ENCODE measurements at places on chromosomes 12 and 14. TPM values are rescaled to one million over a fixed set of nuclear protein-coding genes. Genes with fewer than 3 reads are reported as not detected.
A peak's percentile ranks its signal among the peaks of the same experiment; 100 is the strongest.

GRCh38 chr12:5201554-5202218 lies 158.0 kb downstream of the KCNA5 start:
- no peaks in the 10 kb centered on the region for H3K4me1 ChIP-seq
- H3K36me3 ChIP-seq = no peaks in the 10 kb centered on the region

- no peaks in the 10 kb centered on the region for H3K4me1 ChIP-seq
- H3K27me3 ChIP-seq = no peaks in the 10 kb centered on the region
- H3K36me3 ChIP-seq = peaks cover 45% of the 10 kb centered on the region
Measured at GRCh38 chr14:91980157-91980556, 32.7 kb upstream of the FBLN5 start.

DNA sequence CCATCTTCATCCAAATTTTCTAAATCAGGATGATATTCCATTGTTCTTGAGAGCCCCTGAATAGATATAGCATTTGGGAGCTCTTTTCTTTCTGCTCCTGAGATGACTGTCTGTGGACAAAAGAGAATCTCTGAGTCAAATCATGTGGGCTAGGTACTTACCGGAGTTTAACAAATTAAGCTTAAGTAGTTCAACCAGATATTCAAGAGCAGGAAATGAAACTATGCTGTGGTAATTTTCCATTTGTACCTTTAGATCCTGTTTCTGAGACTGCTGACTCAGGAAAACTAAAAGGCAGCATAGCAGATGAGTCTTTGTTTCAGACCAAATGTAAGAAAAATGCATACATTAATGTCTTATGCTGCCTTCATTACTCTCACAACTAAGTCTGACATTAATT lies at the start of gene CLEC7A:
Gene CLEC7A, minus strand, starts transcription at position 158 of the 400 bp plus-strand sequence. Its CDS starts 117 bp downstream, at position 41.
- peak; percentile 66 for DNase-seq
- no peak within 1 kb of the TSS for H3K27ac ChIP-seq
- peaks cover 27% of the 10 kb centered on the region for H3K27me3 ChIP-seq
- peaks cover 17% of the 10 kb centered on the region for H3K4me1 ChIP-seq
- H3K36me3 ChIP-seq = no peaks in the 10 kb centered on the region

GRCh38 chr14:96085369-96085768 lies 46.2 kb downstream of the C14orf132 start:
- H3K4me1 ChIP-seq = no peaks in the 10 kb centered on the region
- H3K4me3 ChIP-seq = no peak overlapping the region
- no peaks in the 10 kb centered on the region for H3K27me3 ChIP-seq
- no peaks in the 10 kb centered on the region for H3K36me3 ChIP-seq
- no peak for DNase-seq

- no peaks in the 10 kb centered on the region for H3K36me3 ChIP-seq
- DNase-seq = peak; percentile 35
- no peak overlapping the region for H3K27ac ChIP-seq
- H3K4me3 ChIP-seq = no peak overlapping the region
Measured at GRCh38 chr12:132700212-132700822, 10.3 kb upstream of the PGAM5 start.

DNA sequence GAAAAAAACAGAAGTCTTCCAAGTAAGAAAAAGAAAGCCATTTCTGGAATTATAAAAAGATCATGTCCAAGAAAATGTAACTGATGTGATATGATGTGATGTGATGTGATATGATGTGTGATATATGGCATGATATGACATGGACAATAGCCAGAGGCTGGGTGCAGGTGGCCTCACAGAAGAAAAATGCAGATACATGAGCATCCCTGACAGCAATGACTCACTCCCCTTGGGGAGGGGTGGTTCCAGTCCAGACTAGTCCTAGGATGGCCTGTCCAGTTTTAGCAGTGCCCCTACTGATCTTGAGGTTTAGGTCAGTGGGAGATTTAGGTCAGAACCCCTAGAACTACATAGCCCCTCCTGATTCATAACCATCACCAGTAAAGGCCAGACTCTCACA lies 3.5 kb upstream of the RHOJ start:
- no peak overlapping the region for H3K4me3 ChIP-seq
- DNase-seq = no peak
- no peak overlapping the region for H3K27ac ChIP-seq

DNA sequence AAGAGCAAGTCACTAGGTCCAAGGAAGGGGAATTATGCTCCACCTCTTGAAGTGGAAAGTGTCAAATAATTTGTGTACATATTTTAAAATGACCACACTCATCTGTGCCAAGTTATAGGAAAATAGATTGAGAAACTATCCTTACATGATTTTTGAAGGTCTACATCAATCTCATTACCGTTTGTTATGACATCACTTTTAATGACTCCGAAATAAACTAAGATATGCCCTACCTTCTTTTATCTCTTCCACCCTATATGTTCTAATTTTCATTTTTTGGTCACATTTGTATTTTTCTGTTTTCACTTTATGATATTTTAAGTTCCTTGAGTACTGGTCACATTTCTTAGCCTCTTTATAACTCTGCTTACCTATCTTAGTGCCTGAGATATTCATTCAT lies 3.3 kb upstream of the PSMC6 start:
- no peak for DNase-seq
- peaks cover 16% of the 10 kb centered on the region for H3K4me1 ChIP-seq
- H3K36me3 ChIP-seq = no peaks in the 10 kb centered on the region
- no peak overlapping the region for H3K27ac ChIP-seq

- no peaks in the 10 kb centered on the region for H3K36me3 ChIP-seq
- no peak for DNase-seq
- H3K27me3 ChIP-seq = no peaks in the 10 kb centered on the region
- H3K4me1 ChIP-seq = peaks cover 6% of the 10 kb centered on the region
Measured at GRCh38 chr14:70827347-70827746, 18.0 kb upstream of the MAP3K9 start.

DNA sequence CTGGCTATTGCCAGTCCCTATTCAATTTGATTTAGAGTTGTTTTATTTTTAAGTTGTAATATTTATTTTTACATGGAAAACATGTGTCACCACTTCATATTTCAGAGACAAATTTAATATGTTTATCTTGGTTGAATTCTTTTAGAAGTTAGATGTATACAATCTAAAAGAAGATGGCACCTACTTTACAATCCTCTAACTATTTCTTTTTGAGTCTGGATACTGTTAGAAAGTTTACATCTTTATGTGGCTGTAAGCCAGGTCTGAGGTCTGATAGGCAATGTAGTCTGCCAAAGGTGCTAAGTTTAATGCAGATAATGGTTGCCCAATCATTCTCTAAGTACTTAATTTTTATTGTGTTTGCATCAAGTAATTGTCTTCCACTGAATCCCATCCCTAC lies 7.2 kb upstream of the LMO3 start:
- no peak overlapping the region for H3K4me3 ChIP-seq
- no peaks in the 10 kb centered on the region for H3K4me1 ChIP-seq
- no peak for DNase-seq
- H3K27ac ChIP-seq = no peak overlapping the region

- H3K4me1 ChIP-seq = no peaks in the 10 kb centered on the region
- H3K27ac ChIP-seq = no peak overlapping the region
- no peaks in the 10 kb centered on the region for H3K27me3 ChIP-seq
- H3K36me3 ChIP-seq = no peaks in the 10 kb centered on the region
- no peak overlapping the region for H3K4me3 ChIP-seq
Measured at GRCh38 chr12:109741286-109741969, 27.8 kb downstream of the FAM222A start.

DNA sequence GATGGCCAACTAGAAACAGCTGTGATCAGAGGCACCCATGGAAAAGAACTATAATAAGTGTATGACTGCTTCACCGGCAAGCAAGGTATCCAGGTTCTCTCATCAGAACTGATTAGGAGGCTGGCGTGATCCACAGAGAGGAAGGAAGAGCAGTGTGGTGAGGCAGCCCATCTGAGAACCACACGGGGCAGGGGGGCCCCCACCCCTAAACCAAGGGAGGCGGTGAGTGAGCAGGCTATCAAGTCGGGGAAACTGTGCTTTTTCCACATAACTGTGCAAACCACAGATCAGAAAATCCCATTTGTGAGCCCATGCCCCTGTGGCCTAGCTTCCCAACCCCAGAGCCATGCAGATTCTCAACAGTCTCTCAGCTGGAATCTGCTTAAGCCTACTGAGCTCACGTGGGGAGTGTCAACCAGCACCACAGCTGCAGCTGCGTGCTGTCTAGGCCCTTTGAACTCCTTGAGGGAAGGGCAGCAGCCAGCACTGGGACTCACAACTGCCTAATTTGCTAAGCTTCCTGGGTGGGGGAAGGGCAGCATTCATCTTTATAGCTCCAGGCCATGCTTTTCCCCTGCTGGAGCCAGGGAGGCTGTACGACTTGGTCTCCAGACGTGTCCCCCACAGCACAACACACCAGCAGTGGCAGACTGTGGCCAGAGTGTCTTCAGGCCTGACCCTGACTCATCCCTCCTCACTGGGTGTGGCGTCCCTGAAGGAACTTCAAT lies 444.4 kb upstream of the ATP2B1 start:
- H3K36me3 ChIP-seq = no peaks in the 10 kb centered on the region
- no peak overlapping the region for H3K4me3 ChIP-seq
- DNase-seq = no peak
- no peak overlapping the region for H3K27ac ChIP-seq
- H3K27me3 ChIP-seq = no peaks in the 10 kb centered on the region

DNA sequence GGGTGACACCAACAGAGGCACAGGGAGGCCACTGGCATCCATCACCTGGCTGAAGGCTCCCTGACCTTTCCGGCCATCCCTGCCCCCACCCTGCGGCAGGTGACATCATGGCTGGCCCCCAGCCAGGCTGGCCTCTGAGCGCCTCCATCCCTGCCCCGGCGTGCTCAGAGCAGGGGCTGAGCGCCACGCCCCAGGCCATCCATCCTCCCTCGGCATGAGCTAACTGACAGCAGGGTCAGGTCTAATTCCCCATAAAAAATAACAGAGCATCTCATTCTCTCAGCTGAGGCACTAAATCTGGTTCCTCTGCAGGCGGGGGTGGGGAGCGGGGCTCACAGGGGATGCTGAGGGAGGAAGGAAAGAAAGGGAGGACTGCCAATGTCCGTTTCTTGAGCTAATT lies 50.7 kb downstream of the PRIMA1 start:
- H3K4me3 ChIP-seq = no peak overlapping the region
- H3K36me3 ChIP-seq = no peaks in the 10 kb centered on the region
- DNase-seq = no peak
- H3K4me1 ChIP-seq = no peaks in the 10 kb centered on the region
- no peak overlapping the region for H3K27ac ChIP-seq

DNA sequence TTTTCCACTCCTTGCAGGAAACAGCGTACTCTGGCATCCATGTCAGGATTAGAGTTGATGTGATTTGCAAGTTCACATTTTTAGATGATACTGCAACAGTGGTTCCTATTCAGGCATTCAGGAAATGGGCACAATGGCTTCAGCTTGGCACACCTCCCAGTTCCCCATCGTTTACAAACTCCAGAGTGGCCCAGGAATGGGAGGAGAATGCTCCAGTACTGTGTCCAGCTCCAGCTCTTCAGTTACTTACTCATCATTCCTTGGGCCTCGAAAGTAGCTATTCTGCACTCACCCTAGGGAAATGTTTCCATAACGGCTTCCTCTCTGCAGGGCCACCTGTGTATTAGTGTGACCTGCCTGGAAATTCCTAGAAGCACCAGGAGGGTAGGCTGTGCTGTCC lies 239.7 kb upstream of the RGS6 start:
- no peak for DNase-seq
- H3K4me3 ChIP-seq = no peak overlapping the region
- no peaks in the 10 kb centered on the region for H3K36me3 ChIP-seq
- H3K27me3 ChIP-seq = no peaks in the 10 kb centered on the region
- no peaks in the 10 kb centered on the region for H3K4me1 ChIP-seq

- H3K36me3 ChIP-seq = no peaks in the 10 kb centered on the region
- no peaks in the 10 kb centered on the region for H3K27me3 ChIP-seq
- no peaks in the 10 kb centered on the region for H3K4me1 ChIP-seq
- no peak for DNase-seq
- no peak overlapping the region for H3K27ac ChIP-seq
Measured at GRCh38 chr12:103697971-103698751, 111.1 kb downstream of the STAB2 start.

DNA sequence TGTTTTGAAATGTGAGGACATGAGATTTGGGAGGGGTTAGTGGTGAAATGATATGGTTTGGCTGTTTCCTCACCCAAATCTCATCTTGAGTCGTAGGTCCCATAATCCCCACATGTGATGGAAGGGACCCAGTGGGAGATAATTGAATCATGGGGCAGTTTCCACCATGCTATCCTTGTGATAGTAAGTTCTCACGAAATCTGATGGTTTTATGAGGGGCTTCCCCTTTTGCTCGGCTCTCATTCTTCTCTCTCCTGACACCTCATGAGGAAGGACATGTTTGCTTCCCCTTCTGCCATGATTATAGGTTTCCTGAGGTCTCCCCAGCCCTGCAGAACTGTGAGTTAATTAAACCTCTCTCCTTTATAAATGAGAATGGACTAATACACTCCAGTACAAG lies 18.0 kb downstream of the GALNT6 start:
- H3K36me3 ChIP-seq = peaks cover 1% of the 10 kb centered on the region
- DNase-seq = no peak
- no peak overlapping the region for H3K4me3 ChIP-seq
- H3K27me3 ChIP-seq = no peaks in the 10 kb centered on the region
- peaks cover 33% of the 10 kb centered on the region for H3K4me1 ChIP-seq
- no peak overlapping the region for H3K27ac ChIP-seq

The CCDC196 gene
- total RNA-seq = not detected

The FMNL3 gene
- 73.7 TPM for total RNA-seq

The CEP170B gene
- 0.59 TPM for total RNA-seq

The CLEC1B gene
- not detected for total RNA-seq

The EPYC gene
- total RNA-seq = not detected

The ZC2HC1C gene
- 0.46 TPM for total RNA-seq

The CLEC4C gene
- 0.39 TPM for total RNA-seq

The CPNE6 gene
- not detected for total RNA-seq

Data from B cell (primary cell).